Activated CD4-positive, CD25-positive, alpha-beta regulatory T cell treated with anti-CD3 and anti-CD28 coated beads, Interleukin-2, amount 50 U/mL, for 72 hours (primary cell): ENCODE measurements at places on chromosomes 5 and 9.

DNA sequence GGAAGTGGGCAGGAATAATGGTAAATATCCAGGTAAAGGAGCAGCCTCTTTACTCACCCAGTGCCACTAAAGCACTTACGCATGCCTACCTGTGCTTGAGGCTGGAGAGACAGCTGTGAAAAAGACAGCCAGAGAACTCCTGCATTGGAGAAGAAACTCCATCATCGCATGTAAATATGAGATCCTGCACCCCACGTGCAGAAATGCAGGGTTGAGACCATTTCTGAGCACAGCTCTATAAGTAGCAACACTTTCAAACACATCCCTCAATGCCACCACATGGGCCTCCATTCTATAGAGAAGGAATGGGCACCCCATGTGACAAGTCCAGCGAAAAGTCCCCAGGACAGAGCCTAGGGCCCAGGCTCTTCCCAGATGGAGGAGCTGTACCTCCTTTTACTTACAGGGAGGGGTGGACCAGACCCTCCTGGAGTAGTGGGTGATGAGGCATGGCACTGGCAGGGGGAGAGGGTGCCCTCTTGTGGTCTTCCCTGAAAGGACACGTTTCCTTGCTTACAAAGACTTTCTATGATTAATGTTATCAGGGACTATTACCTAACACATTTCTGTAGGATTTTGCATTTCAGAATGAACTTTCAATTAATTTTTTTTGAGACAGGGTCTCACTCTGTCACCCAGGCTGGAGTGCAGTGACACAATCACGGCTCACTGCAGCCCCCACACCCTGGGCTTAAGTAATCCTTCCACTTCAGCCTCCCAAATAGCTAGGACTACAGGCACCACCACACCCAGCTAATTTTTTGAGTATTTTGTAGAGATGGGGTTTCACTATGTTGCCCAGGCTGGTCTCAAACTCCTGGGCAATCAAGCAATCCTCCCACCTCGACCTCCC, 55.3 kb upstream of the IL17B start:
- DNase-seq: peak; percentile 51

DNA sequence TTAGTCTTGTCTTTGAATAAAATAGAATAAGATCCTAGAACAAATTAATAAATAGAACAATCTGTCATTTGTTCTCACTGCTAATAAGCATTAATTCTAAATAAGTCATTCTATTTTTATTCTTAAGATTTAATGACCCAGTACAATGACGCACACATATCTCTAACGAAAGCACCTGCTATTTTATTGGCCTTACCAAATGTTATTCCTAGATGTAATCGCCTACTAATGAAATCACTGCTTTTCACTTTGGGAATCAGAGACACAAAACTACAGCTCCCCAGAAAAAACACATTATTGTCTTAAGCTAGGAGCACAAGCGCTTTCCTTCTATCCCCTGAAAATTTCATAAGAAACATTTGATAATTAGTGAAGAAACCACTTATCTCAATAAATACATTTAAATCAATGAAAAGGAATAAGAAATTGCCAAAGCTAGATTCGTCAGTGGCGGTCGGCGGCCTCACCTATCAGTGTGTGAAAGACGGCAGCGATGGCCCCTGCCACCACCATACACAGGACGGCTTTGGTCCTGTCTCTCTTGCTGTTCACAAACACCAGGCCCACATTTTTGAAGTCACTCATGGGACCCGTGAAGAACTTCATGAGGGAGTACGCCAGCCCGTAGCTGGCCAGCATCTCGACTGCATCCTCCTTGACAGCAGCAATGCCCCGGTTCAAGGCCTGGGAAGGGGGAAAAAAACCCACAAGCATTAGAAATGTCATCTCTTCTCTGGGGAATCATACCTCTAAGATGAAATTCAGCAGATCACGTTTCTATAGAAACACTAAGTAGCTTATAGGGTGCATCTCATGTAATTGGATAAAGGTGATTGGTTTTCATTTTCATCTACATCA, 102.8 kb downstream of the ANKH start:
- no peak for DNase-seq

- no peak for DNase-seq
Measured at GRCh38 chr5:56607551-56607950, 207.8 kb upstream of the MAP3K1 start.

- DNase-seq: no peak
Measured at GRCh38 chr5:113259034-113259433, 175.8 kb downstream of the TSSK1B start.

GRCh38 chr5:123450114-123450513, 26.9 kb upstream of the CEP120 start:
- DNase-seq: no peak

GRCh38 chr5:93360436-93361088, 220.5 kb downstream of the NR2F1-AS1 start:
- no peak for DNase-seq

DNA sequence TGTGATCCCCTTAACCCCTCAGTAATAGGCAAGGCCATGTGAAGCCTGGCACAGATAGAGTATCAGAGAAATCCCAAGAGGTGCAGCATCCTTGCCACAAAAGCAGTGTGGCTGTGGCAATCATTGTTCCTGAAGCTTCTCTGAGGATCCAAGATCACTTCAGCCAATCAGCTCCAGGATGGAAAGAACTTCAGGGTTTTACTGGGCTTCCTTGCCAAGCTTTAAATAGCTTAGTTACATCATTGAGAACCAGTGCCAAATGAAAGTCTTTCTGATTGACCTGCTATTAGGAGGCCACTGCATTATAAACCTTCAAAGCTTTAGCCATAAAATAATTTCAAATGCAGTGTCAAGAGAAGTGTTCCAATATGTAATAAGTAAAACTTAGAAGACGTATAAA, 430.6 kb downstream of the PIK3R1 start:
- no peak for DNase-seq

DNA sequence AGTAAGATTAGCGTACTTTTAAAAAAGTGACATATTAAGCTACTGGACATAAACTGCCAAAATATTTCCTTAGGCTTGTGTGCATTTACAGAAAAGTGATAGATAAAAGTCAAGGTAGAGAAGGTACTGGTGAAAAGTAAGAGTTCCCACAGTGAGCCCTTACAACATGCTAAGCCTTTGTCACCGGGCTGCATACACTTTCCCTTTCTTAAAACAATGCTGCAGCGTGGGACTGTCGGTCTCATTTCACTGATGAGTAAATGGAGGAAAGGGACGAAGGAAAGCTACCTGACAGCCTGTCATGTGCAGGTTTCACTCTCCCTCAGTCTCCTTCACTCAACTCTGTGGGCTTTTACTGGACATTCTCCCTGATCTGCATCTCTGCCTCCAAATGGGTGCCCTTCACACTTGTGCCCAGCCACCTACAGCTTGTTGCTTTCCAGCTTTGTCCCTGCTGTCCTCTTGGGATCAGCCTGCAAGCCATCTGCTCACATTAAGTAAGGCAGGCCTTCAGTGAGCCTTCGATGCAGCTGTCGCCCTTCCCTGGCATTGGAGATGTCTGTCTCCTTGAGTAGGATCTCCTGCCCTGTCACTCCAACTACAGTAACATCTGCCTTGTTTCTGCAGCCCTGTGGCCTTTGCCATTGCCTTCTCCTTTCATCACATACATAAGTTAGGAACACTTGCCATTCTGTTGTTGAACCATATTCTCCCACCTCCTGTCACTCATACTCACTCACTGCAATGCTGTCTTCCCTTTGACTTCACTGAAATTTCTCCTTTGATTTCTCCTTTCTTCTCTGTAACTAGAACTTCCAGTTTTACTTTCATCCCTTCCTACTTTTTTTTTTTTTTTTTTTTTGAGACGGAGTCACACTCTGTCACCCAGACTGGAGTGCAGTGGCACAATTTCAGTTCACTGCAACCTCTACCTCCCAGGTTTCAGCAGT, 9.3 kb upstream of the ROPN1L start:
- no peak for DNase-seq

- no peak for DNase-seq
Measured at GRCh38 chr5:42767491-42768105, 11.0 kb downstream of the CCDC152 start.

- no peak for DNase-seq
Measured at GRCh38 chr5:127962491-127962890, 121.1 kb upstream of the SLC12A2 start.

- DNase-seq: no peak
Measured at GRCh38 chr5:142569905-142570304, 116.0 kb downstream of the FGF1 start.

DNA sequence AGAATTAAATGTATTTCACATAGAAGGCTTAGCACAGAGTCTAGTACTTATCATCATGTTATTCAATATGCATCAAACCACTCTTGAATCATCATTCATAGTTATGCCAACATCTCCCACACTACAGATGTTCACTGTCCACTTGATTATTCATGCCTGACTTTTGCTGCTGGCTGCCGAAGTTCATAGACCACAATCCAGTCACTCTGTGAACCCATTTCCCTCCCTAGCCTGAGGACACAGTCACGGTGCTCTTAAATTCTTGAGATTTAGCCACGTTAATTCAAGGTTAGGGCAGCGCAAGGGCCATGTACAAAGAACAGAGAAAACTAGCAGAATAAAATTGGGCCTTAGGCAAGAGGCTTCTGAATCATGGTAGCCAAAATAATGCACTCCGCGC, 32.4 kb downstream of the ABCA1 start:
- DNase-seq: no peak

- DNase-seq: peak; percentile 60
Measured at GRCh38 chr9:137077010-137077747, at the start of gene UAP1L1. UAP1L1 (plus strand) TSS chr9:137077517; CDS start chr9:137077533, 16 bp downstream.

- DNase-seq: no peak
Measured at GRCh38 chr5:64625678-64626077, 64.6 kb upstream of the SHISAL2B start.

- DNase-seq: no peak
Measured at GRCh38 chr5:149282966-149283332, 11.3 kb downstream of the AFAP1L1 start.

- DNase-seq: no peak
Measured at GRCh38 chr5:58393716-58394115, 66.2 kb downstream of the PLK2 start.

GRCh38 chr5:89036704-89037489, 153.9 kb upstream of the MEF2C start:
- DNase-seq: no peak
